ENCODE measurements at places on chromosomes 4 and X. TPM values are rescaled to one million over a fixed set of nuclear protein-coding genes. Genes with fewer than 3 reads are reported as not detected.

Gene GDPD2
- not detected for total RNA-seq

Gene RENBP
- total RNA-seq, result 5.5 TPM

Gene CXCL5
- 0.08 TPM for total RNA-seq

Gene MAP7D2
- total RNA-seq, result not detected

Gene GPR82
- not detected for total RNA-seq

Measured in smooth muscle cell of the coronary artery (primary cell).